ENCODE measurements at places on chromosomes 16 and 17.

DNA sequence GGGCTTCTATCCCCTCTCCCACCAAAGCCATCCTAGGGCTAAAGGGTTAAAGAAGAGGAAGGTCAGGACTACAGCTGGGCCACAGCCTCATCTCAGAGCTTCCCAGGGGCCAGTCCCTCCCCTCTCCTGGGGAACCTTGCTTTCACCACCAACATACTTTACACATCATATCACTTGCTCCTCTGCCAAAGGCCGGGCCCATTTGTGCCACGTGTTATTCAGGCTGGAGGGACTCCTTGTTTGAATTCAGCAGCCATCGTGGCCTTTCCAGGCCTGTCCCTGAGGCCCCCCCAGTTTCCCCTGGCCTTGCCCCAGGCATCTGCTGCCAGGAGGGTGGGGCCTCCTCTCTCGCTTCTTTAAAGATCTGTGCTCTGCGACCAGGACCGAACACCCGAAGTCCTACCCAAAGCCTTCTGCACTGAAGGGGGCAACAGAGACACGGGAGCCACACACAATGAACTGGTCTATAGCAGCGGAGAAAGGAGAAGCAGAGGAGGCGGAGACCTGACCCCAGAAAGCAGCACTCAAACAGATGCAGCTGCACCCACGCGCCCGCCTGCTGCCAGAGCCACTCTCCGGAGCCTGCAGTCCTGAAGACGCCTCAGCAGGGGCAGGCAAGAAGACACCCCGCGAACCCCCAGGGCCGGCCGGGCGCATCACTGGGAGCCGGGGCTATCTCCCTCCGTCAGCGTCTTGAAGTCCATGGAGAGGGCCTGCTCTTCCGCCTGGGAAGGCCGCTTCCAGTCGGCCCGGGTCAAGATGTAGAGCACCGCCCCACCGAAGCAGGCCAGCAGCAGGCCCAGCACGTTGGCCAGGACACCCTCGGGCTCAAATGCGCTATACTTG lies 12.1 kb downstream of the CYB561 start:
- no peak for DNase-seq

DNA sequence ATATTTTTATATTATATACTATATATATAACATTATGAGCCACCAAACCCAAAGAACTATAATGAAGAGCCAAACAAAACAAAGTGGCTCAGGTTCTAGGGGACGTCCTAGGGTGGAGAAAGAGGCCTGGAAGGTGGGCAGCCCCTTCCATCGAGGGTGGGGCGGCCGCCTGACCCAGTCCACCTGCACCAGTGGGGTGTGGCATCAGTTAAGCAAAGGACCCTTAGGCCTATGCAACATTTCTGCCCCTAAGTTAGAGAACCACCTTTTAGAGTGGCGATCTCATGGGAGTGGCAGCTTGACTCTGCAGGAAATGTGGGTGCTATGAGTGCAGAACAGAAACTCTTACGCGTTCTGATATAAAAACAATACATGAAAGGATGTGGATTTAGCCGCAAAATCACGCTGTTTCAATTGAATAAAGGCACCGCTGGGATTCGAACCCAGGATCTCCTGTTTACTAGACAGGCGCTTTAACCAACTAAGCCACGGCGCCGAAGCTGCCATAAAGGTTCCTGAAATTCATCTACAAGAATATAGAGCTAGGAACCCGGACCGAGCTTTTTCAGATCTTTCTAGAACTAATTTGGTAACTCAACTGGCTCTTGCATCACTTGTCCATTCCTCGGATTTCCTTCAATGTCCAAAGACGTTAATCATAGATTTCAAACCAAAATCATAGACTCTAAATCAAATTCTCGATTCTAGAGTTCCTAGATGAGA lies 15.6 kb upstream of the AURKB start:
- DNase-seq, result peak; percentile 75

GRCh38 chr17:49776551-49777300 lies 11.8 kb upstream of the KAT7 start:
- DNase-seq, result no peak

- no peak for DNase-seq
Measured at GRCh38 chr17:17180141-17180603, 26.0 kb downstream of the PLD6 start.

All from activated T-cell treated with anti-CD3 and anti-CD28 coated beads for 48 hours (primary cell).